ENCODE measurements at places on chromosomes 12 and 14.

- no peak for DNase-seq
Observed at GRCh38 chr12:29204521-29204920, 55.4 kb downstream of the FAR2 start.

DNA sequence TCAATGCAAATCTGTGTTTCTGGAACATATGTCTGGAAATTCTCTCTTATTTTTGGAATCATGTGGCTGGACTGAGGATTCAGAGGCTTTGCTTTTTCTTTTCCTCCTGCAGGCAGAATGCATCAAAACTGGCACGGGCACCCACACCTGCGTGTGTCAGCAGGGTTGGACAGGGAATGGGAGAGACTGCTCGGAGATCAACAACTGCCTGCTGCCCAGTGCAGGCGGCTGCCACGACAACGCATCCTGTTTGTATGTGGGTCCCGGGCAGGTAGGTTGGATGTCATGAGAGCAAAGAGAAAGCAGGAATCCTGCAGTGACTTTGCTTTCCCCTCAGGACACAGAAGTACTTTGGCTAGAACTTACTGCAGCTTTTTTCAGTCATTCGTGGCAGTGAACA lies 90.3 kb downstream of the STAB2 start:
- no peak for DNase-seq

DNA sequence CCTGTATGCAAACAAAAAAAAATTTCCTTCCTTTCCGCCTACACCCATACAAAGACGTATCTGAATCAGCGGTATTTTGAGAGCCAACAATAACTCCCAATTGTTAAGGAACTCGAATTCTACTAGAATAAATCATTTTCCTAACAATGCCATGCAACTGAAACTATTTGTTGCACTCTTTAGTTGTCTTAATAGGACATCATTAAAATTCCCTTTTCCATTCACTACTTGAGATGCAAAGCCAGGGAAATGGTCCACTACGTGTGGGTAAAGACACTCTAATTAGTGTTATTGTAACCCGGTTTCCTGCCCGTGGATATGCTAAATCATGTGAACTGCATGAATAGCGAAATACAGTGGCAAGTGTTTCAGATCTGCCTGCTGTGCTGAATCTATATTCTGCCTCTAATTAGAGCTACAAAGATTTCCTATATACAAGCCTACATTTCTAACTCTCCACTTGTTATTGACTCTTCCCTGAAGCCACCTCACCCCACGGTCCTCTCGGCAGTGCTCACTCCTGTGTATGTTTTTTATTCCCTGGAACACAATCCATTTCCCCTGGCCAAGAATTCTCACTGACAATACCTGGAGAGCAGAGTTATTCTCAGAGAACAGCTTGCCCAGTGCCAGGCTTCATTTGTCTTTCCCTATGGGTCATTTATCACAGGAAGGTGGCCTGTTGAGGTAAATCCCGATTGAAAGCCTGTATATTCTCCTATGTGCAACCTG lies 168.3 kb downstream of the PAWR start:
- no peak for DNase-seq

DNA sequence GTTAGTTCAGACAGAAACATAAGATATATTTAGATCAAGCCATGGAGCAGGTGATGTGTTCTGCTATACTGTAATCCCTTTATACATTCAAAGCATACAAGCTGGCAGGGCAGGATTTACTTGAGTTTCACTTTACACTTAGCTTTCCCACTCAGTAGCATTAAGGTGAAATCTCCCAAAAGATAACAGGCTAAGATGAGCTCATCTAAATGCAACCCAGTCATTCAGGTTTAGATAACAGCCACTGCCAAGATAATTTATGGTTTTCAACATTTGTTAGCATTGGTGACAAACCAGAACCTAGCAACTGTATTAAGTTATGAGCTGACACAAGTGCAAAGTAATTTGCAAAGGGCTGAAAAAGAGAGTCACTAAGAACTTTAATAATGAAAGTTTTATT lies 925.1 kb upstream of the ATXN7L3B start:
- DNase-seq, result no peak

- DNase-seq, result no peak
Observed at GRCh38 chr12:130240831-130241590, 78.7 kb downstream of the FZD10 start.

- DNase-seq, result no peak
Observed at GRCh38 chr12:51721282-51721940, 127.1 kb downstream of the FIGNL2 start.

- no peak for DNase-seq
Observed at GRCh38 chr12:14828892-14829291, 14.4 kb downstream of the ART4 start.

DNA sequence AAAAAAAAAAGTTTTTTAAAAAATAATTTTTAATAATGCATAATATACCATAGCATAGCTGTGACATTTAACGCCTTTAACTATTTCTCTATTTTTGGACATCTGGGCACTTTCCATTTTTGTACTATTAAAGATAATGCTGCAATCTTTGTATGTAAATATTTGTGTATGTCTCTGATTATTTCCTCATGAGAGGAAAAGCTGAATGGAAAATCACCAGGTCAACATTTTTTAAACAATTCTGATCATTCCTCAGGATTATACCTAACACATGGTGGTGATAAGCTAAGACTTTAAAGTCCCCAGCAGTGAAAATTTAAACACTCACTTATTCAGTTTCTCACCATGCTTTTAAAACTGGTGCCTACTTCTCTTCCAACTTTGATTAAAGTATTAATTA lies 31.3 kb upstream of the NR1H4 start:
- no peak for DNase-seq

DNA sequence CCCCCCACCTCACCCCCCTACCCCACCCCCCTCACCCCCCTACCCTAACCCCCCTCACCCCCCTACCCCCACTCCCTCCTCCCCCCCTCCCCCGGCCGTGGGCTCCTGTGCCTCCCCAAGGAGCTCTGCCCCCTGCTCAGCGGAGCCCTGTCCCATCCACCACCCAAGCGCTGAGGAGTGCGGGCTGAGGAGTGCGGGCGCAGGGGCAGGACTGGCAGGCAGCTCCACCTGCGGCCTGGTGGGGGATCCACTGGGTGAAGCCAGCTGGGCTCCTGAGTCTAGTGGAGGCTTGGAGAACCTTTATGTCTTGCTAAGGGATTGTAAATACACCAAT lies 2.3 kb upstream of the JPH4 start:
- no peak for DNase-seq

DNA sequence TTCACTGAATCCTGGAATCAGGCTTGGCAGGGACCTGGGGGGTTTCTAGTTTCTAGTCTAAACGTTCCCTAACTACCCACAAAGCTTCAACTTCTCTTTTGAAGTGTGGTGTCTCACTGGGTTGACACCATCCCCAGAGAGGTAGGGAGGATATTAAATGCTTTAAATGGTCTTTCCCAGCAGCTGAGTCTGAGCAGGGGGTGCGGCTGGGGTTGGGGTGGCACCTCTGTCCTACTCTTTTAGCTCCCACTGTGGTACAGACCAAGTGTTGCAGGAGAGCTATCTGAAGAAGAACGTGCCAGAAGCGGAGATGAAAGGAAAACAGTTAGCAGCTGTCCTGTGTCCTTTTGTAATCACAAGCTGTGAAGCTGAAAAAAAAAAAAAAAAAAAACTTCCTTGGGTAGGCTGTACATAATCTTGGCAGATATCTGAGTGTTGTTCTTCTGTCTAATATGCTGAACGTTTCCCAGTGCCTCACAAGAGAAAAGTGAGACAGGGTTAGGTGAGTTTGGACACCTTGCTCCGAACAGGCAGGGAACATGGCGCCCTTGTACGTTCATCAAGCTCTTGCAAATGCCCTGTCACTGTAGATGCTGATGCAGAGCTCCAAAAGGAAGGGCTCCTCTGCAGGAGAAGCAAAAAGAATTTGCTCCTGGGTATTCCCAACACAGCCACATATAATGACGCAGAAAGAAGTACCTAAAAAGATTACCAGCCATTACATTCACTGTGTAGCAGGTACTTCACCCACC lies 447.2 kb downstream of the APAF1 start:
- DNase-seq, result no peak

GRCh38 chr12:114684098-114684869 lies at the start of gene TBX3:
TSS of gene TBX3 (minus strand) at chr12:114684175. CDS start at chr12:114683200, 975 bp downstream.
- peak; percentile 21 for DNase-seq

DNA sequence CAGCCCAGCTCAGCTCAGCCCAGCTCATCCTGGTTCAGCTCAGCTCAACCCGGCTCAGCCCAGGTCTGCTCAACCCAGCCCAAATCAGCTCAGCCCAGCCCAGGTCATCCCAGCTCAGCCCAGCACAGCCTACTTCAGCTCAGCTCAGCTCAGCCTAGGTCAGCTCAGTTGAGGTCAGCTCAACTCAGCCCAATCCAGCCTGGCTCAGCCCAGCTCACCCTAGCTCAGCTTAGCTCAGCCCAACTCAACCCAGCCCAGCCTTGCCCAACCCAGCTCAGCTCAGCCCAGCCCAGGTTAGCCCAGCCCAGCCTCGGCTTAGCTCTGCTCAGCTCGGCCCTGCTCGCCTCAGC lies 332.3 kb downstream of the TMEM121 start:
- no peak for DNase-seq

DNA sequence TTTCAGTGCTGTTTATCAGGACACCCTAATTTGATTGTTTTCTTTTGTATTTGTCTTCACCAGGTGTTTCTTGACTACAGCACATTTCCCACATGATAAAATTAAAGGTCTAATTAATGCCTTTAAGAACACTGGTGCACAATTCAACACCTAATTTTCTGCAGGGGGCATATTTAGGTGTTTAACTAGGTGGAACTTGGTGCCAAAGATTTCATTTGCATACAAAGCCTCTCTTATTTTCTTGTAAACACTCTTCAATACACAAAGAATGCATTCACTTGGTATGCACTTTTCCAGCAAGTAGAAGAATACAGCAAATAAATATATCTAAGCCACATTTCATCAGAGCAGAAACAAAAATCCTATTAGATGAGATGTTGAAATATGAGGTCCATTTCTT lies 646.2 kb upstream of the FOXG1 start:
- DNase-seq, result no peak

DNA sequence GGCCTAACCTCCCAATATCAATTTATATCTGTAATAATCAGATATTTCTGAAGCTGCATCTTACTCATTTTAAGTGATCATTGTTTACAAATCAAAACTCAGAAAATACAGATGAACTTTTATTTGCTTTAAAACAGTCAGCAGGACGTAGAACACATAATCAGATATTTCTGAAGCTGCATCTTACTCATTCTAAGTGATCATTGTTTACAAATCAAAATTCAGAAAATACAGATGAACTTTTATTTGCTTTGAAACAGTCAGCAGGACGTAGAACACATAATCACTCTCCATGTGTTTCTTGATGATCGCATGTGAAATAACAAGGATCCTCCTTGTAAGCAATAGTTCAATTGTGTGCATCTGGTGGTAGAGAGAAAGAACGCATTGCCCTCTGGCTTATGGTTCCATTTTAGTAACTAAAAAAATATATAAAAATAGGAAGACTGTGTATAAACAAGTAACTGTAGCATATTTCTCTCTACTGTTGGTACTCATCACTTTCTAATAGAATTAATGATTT lies 15.0 kb upstream of the TMTC2 start:
- DNase-seq, result no peak

DNA sequence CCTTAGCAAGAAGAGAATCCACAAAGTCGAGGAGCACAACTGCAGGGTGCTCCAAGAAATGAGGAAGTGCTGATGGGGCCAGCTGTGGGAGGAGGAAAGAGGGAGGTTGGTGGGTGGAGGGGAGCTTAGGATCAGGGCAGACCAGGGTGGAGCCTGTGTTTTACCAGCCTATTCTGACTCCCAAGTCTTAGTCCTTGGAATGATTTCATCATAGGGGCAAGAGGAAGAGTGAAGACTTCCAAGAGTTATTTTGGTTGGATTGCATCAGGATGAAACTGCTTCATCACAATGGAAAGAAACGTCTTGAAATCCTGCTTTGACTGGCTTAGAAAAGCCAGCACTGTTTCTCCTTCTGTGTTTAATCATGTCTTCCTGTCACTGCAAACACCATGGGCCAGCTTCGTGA lies 194.0 kb downstream of the DPF3 start:
- no peak for DNase-seq

- DNase-seq, result no peak
Observed at GRCh38 chr14:38663382-38663781, 407.5 kb upstream of the CLEC14A start.

- DNase-seq, result no peak
Observed at GRCh38 chr12:108235197-108235984, 103.7 kb downstream of the CMKLR1 start.

GRCh38 chr14:28059254-28059653 lies 707.3 kb upstream of the FOXG1 start:
- no peak for DNase-seq

GRCh38 chr12:19410629-19411185 lies 28.6 kb upstream of the AEBP2 start:
- DNase-seq, result no peak

DNA sequence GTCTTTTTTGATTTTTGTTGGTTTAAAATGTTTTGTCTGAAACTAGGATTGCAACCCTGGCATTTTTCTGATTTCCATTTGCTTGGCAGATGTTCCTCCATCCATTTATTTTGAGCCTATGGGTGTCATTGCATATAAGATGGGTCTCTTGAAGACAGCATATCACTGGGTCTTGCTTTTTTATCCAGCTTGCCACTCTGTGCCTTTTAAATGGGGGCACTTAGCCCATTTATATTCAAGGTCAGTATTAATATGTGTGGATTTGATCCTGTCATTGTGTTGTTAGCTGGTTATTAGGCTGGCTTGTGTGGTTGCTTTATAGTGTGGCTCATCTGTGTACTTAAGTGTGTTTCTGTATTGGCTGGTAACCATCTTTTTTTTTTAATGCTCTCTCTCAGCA lies 139.6 kb downstream of the CEP83 start:
- no peak for DNase-seq

DNA sequence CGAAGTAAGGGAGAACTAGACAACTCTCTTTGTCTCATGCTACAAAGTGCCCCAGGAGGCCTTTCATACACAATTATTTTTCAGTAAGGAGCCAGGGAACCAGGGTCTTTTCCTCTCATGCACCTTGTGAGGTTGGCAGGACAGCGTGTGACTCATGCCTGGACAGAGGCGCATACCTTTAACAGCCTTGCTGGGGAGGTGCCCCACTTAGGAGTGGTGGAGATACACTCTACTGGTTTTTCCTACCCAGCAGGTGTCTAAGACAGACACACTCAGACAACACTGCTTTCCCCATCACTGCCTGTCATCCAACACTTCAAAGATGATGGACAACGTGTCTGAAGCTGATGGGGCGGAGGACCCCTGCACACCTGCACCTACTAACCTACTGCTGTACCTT lies 49.1 kb downstream of the B4GALNT3 start:
- DNase-seq, result no peak

DNA sequence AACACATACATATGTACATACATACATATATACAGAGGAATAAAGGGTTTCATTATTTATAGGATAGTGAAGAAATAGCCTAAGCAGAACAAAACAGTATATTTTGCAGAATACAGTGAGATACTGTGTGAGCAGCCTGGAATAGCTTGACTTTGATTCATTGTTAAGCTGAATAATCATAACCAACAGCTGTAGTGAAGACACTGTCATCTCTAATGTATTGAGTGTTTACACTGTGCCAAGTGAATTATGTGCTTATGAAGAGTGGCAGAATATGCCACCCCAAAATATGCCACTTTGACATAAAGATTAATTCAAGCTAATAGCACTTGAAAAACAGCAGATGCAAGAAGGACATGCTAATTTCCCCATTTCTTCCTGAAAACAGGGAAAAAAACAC lies 48.2 kb upstream of the LRFN5 start:
- DNase-seq, result no peak

- DNase-seq, result no peak
Observed at GRCh38 chr14:100317389-100317788, 5.8 kb upstream of the SLC25A47 start.
